ENCODE measurements at places on chromosomes 4 and X. TPM values are rescaled to one million over a fixed set of nuclear protein-coding genes. Genes with fewer than 3 reads are reported as not detected.

Gene PDLIM3
- total RNA-seq = not detected

Gene PPP1R2C
- not detected for total RNA-seq

Gene SLC10A6
- total RNA-seq = not detected

DNA sequence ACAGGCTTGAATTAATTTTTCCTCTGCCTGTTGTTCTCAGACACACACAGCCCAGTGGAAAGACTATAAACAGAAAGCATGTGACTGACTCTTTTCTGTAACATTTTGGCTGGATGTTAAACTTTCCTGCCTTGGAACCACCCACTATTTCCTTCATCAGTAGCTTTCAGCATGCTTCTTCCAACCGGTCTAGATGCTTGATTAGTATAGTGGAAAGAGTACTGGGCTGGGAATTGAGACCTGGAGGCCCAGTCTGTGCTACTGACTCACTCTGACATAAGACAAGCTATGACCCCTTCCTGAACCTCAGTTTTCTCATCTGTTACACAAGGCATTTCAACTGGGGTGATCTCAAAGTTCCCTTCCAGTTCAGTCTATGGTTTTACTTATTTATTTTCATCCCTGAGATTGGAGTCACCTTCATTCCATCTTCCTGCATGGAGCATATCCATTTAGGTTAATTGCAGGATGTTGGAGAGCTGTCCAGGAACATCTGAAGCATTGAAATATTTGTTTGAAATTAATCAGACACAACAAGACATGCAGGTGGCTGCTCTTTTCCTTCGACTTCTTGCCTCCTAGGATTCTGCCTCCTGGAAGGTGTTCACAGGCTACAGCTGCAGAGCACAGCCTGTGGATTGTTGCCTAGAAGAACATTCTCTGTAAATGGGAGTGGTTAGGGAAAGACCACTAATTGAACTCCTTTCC lies 173.4 kb downstream of the RTL9 start:
- DNase-seq = no peak

GRCh38 chrX:129557844-129558480 lies 17.9 kb downstream of the OCRL start:
- no peak for DNase-seq

DNA sequence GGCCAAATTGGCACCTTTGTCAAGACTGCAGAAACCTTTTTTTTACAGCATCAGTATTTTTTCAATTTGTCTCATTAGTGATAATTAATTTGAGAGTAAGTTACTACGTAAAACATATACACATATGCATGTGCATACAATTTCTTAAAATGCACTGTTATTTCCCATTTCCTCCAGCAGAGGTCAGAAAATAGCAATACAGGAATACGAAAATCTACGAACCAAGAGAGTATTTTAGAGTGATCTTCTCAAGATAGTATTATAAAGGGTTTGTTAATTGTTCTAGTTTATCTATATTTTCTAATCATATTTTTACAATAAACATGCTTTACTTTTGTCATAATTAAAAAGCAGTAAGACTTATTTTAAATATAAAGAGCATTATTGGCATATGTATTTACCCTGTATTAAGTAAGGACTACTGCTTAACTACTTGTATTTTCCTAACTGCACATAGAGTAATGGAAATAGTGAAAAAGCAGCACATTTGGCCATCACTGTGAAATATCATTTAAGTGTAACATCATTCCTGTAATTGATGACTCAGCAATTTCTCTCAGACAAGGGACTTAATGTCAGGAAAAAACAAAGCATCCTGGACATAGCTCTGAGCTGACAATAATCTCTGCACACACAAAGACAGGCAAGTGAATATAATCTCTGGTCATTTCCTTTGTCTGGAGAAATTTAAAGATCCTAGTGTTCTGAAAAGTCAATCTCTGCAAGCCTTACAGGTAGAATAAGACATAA lies 45.6 kb downstream of the MAOB start:
- DNase-seq = peak; percentile 2

DNA sequence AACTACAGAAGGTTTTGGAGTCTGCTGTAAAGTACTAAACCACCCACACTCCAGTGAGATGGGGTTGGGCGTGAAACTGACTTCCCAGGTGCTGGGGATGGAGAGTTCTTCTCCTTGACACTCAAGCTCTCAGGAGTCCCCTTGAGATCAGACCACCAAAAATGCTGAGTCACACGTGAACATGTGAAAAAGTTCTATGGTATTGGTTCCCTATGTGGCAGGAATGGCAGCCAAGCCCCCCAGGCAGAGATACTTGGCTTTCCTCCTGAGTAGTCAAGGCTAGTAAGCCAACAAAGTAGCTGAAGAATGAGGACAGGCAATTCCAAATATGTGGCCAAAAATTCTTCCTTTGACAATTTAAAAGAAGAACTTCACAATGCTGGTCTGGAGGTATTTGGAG lies 222.0 kb upstream of the ADAMTS3 start:
- DNase-seq = no peak

DNA sequence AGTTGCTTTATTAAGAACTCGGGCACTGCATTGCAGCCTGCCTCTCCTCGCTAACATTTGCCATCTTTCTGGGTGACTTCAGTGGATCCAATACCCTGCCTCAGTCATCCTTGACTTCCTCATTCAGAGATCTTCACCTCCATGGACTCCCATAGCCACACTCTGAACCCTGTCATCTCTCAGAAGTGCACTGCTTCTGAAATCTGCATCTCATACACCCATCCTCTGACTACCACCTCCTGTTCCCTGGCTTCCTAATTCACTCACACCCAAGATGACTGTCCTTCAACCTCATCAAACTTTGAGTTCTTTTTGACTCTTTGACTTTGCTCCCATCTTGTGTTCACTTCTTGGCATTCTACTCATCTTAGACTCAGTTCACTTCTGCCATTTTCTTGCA lies 25.3 kb upstream of the CYBB start:
- no peak for DNase-seq
